Right atrium auricular region (tissue), 2 donors: ENCODE measurements at places on chromosomes 11 and 22. TPM values are rescaled to one million over a fixed set of nuclear protein-coding genes. Genes with fewer than 3 reads are reported as not detected.
A peak's percentile ranks its signal among the peaks of the same experiment; 100 is the strongest.

SLC22A12 gene
- not detected for total RNA-seq

KDM4D gene
- 0.90 TPM for total RNA-seq

SAA1 gene
- 1.6 TPM for total RNA-seq

TPBGL gene
- 0.15 TPM for total RNA-seq

ENTHD1 gene
- not detected for total RNA-seq

C22orf31 gene
- total RNA-seq = not detected

RTN4R gene
- 2.0 TPM for total RNA-seq

IL17REL gene
- total RNA-seq = not detected

MUC2 gene
- total RNA-seq = not detected

OR52K1 gene
- not detected for total RNA-seq

DNA sequence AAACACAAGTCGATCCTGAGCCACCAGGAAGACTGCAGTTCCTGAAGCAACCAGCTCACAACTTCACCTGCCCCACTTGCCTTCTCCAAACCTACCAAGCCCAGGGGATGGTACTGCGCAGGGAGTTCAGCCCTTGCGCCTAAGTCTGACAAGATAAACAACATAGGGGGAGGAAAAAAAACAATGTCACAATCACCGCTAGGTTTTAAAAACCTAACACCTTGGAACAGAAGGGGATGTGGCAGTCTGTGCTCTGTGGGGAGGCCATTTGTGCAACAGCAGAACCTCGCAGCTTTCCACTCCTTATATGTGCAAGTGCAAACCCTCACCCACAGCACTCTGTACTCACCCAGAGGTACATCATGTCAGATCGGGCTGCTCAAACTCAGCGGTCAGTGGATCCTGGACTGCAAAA lies 134.2 kb downstream of the RBFOX2 start:
- no peak for DNase-seq
- no peaks in the 10 kb centered on the region for H3K36me3 ChIP-seq
- H3K27ac ChIP-seq = peak overlapping the region; percentile 78
- H3K4me1 ChIP-seq = peaks cover 53% of the 10 kb centered on the region

GRCh38 chr11:22749536-22749935 lies 80.1 kb downstream of the SVIP start:
- H3K27me3 ChIP-seq = no peaks in the 10 kb centered on the region
- no peak overlapping the region for H3K4me3 ChIP-seq
- H3K27ac ChIP-seq = no peak overlapping the region
- no peaks in the 10 kb centered on the region for H3K36me3 ChIP-seq
- H3K4me1 ChIP-seq = no peaks in the 10 kb centered on the region

- DNase-seq = no peak
- H3K36me3 ChIP-seq = peaks cover 22% of the 10 kb centered on the region
- H3K27ac ChIP-seq = no peak overlapping the region
- H3K4me1 ChIP-seq = peaks cover 25% of the 10 kb centered on the region
- H3K27me3 ChIP-seq = no peaks in the 10 kb centered on the region
These were observed 106.2 kb upstream of the RASSF10 start for GRCh38 chr11:12902791-12903486.

GRCh38 chr11:17766073-17766359 lies 31.4 kb downstream of the KCNC1 start:
- DNase-seq = no peak
- no peak overlapping the region for H3K27ac ChIP-seq
- H3K4me1 ChIP-seq = no peaks in the 10 kb centered on the region
- no peaks in the 10 kb centered on the region for H3K36me3 ChIP-seq

- no peaks in the 10 kb centered on the region for H3K27me3 ChIP-seq
- no peak overlapping the region for H3K4me3 ChIP-seq
- no peaks in the 10 kb centered on the region for H3K36me3 ChIP-seq
- no peak for DNase-seq
- H3K27ac ChIP-seq = no peak overlapping the region
- H3K4me1 ChIP-seq = no peaks in the 10 kb centered on the region
These were observed 18.5 kb upstream of the MPPED1 start for GRCh38 chr22:43393132-43393843.

GRCh38 chr11:4508886-4509285 lies 26.4 kb downstream of the OR52K1 start:
- no peak overlapping the region for H3K27ac ChIP-seq
- no peak overlapping the region for H3K4me3 ChIP-seq
- no peak for DNase-seq
- H3K27me3 ChIP-seq = no peaks in the 10 kb centered on the region

GRCh38 chr11:47329987-47330931 lies 22.2 kb downstream of the MYBPC3 start:
- H3K27ac ChIP-seq = peak overlapping the region; percentile 74
- no peaks in the 10 kb centered on the region for H3K27me3 ChIP-seq
- peaks cover 54% of the 10 kb centered on the region for H3K4me1 ChIP-seq

DNA sequence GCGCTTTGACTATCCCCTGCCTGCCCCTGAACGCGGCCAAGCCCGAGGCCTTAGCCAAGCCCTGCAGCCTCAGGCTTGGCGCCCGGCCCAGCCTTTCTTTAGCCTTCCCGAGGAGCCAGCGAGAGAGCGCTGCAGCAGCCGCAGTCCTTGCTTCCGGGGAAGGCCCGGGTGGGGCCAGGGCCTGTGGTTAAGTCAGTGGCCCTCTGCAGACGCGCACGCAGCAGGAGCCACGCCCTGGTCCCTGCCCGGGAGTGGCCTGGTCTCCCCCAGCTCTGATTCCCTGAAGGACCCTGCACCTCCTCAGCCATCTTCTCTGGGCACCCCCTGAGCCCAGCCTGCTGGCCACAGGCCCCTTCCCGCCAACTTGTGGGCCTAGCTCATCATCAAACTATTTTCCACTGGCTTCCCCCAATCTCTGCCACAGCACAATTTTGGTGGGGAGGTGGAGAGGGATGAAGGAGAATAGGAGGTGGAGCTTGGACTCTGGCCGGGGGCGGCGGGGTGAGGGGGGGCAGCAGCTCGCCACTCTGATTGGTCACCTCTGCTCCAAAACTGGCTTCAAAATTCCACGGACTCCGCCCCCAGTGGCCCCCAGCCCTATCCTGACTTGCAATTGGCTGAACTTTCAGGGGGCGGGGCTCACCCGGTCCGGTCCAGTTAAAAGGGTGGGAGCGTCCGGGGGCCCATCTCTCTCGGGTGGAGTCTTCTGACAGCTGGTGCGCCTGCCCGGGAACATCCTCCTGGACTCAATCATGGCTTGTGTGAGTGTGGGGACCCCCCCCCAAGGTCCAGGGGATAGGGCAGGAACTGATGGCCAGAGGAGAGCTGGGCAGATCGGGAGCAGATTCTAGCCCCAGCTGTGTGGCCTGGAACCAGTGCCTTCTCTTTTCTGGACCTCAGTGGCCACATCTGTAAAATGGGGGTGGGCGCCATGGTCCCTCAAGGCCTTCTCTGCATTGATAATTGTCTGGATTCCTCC lies at the start of gene LGALS1:
LGALS1 (plus strand) TSS at position 686 of the 979 bp plus-strand sequence; CDS start at position 753, 67 bp downstream.
- peaks cover 47% of the 10 kb centered on the region for H3K4me1 ChIP-seq
- peak within 1 kb of the TSS; percentile 47 for H3K4me3 ChIP-seq
- H3K27ac ChIP-seq = peak within 1 kb of the TSS; percentile 93
- peaks cover 21% of the 10 kb centered on the region for H3K36me3 ChIP-seq
- DNase-seq = peak; percentile 98

- peaks cover 35% of the 10 kb centered on the region for H3K36me3 ChIP-seq
- no peak for DNase-seq
- no peak overlapping the region for H3K27ac ChIP-seq
- no peaks in the 10 kb centered on the region for H3K4me1 ChIP-seq
These were observed 17.3 kb upstream of the NEU3 start for GRCh38 chr11:74971424-74971823.

- no peaks in the 10 kb centered on the region for H3K27me3 ChIP-seq
- no peak overlapping the region for H3K27ac ChIP-seq
- no peaks in the 10 kb centered on the region for H3K36me3 ChIP-seq
- DNase-seq = no peak
These were observed 1.1 kb downstream of the MUC5AC start for GRCh38 chr11:1158681-1159487.

DNA sequence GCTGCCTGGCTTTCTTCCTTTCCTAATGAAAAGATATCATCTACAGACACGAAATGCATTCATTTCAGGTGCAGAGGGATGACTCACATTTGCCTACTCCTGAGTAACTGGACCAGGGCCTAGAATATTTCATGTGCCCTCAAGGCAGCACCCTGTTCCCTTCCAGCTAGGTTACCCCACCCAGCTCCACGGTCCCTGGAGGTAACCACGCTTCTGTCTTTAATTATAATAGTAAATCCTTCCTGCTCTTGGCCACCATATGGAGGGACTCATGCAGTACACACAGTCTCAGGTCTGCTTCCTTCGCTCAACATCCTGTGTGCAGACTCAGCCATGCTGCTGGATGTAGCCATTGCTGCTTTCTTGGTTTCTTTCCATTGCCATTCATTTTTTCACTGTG lies 22.3 kb downstream of the DHCR7 start:
- DNase-seq = no peak
- H3K4me3 ChIP-seq = no peak overlapping the region
- H3K4me1 ChIP-seq = no peaks in the 10 kb centered on the region
- H3K27me3 ChIP-seq = no peaks in the 10 kb centered on the region
- H3K36me3 ChIP-seq = no peaks in the 10 kb centered on the region
- no peak overlapping the region for H3K27ac ChIP-seq

DNA sequence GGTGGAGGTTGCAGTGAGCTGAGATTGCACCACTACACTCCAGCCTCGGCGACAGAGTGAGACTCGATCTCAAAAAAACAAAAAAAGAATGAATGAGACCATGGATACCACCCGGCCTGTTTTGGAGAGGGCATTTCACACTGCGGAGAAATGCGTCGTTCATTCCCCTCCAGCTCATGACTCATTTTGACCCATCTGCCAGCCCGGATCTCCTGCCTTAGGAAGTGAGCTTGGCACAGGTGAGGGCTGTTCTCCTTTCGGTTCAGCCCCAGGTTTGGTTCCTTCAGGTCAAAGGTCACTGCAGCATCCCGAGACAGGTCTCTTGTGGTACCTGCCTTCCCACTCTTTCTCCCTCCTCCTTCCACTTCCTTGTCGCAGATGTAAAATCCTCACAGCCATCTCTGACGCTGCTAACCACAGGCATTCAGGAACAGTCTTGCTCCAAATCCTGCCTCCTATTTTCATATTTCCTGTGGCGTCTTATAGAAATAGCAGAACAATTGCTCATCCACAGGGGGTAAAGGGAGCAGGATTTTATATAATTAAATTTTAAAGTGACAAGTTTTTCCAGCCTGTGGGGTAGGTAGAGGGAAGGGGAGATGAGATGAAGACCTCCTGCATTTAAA lies 517.9 kb downstream of the NTM start:
- H3K36me3 ChIP-seq = no peaks in the 10 kb centered on the region
- H3K4me1 ChIP-seq = no peaks in the 10 kb centered on the region
- no peaks in the 10 kb centered on the region for H3K27me3 ChIP-seq
- peak overlapping the region; percentile 66 for H3K27ac ChIP-seq
- H3K4me3 ChIP-seq = no peak overlapping the region
- no peak for DNase-seq

DNA sequence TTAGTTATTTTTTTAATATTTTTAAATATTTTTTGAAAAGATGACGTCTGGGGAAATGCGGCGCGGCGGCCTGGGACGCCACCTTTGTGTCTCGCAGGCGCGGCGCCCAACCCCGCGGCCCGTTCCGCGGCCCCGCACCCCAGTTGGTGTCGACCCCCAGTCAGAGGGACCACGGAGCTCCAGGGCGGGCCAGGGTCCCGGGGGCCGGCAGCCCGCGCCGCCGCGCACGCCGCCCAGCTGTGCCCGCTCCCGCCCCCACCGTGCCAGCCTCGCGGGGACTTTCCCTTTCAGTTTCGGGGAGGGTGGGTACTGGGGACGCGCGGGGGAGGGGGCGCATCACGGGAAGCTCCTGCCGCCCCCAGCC lies 1.6 kb downstream of the CCND1 start:
- H3K27me3 ChIP-seq = no peaks in the 10 kb centered on the region
- no peak for DNase-seq
- peak overlapping the region; percentile 94 for H3K27ac ChIP-seq
- no peaks in the 10 kb centered on the region for H3K4me1 ChIP-seq

DNA sequence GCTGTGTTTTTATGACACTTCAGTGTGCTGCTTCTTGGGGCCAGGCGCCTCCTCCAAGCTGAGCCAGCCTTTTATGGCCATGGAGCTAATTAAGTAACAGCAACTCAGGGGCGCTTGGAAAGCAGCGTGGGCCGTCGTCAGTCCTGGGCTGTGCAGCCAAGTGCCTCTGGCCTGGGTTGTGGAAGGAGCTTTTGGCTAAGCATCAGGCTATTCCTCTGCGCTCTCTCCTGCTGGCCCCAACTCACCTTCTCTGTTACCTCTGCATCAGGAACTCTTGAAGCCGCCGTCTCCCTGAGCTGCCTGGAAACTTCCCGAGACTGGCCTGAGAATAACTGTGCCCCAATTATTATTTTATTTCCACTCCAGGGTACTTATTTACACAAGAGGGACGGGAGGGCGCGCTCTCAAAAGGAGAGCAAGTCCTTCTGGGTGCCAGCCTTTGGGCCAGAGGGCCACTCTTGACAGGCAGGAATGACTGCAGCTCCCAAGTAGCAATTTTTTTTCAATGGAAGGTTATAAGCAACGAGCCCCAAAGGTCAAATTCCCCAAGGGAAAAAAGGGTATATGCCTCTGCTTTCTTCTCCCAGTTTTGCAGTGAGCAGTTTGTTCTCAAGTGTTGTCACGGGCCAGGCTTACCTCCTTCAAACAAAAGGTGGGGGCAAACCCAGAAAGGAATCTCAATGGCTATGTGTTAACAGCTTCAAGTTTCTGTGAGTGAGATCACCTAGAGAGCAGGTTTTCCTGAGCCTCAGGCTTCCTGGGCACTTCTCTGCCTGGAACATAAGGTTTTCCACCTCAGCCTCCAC lies 38.5 kb upstream of the NAV2 start:
- H3K27me3 ChIP-seq = no peaks in the 10 kb centered on the region
- DNase-seq = peak; percentile 85
- no peaks in the 10 kb centered on the region for H3K4me1 ChIP-seq
- peak overlapping the region; percentile 91 for H3K27ac ChIP-seq
- H3K4me3 ChIP-seq = no peak overlapping the region
- H3K36me3 ChIP-seq = no peaks in the 10 kb centered on the region

GRCh38 chr22:50175191-50175461 lies 4.6 kb downstream of the PANX2 start:
- no peaks in the 10 kb centered on the region for H3K36me3 ChIP-seq
- no peak for DNase-seq
- H3K27me3 ChIP-seq = no peaks in the 10 kb centered on the region
- H3K4me1 ChIP-seq = no peaks in the 10 kb centered on the region
- no peak overlapping the region for H3K27ac ChIP-seq

DNA sequence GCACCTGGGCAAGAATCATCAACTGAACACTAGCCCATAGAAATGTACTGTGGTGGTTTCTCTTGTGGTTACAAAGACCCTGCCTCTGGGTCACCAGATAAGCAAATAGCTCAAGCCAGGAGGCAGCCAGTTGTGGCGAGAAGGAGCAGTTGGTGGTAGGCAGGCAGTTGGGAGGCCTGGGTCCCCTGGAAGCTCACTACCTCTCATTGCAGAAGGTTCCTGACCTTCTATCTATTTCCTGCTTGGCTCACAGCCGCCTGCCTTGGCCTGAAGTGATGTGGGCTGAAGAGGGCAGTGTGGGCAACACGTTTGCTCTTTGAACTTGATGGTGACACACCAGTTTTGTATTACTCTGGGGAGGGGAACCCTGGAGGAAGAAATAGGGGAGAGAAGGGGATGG lies 34.7 kb downstream of the NECTIN1 start:
- no peak overlapping the region for H3K27ac ChIP-seq
- no peaks in the 10 kb centered on the region for H3K36me3 ChIP-seq
- no peak overlapping the region for H3K4me3 ChIP-seq
- H3K4me1 ChIP-seq = peaks cover 14% of the 10 kb centered on the region
- H3K27me3 ChIP-seq = no peaks in the 10 kb centered on the region
